ENCODE measurements at places on chromosomes 16 and 17.

DNA sequence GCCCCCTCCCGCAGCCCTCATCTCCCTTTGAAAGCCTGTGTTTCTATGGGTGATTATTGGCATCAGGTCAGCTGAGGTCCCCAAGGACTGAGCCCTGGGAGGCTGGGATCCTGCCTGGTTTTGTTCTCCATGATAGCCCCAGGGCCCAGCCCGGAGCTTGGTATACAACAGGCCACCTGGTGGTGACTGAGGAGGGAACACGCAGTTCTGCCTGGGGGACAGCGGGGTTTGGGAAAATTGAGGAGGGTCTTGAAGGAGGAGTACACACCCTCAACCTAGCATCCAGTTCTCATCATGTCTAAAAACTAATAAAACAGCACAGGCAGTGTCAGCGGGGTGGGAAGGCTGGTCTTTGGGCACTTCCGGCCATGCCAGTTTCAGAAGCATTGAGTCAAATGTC lies 335.1 kb downstream of the CPPED1 start:
- peak; percentile 57 for DNase-seq

GRCh38 chr17:69320210-69320907 lies 6.6 kb downstream of the ABCA5 start:
- DNase-seq = no peak

DNA sequence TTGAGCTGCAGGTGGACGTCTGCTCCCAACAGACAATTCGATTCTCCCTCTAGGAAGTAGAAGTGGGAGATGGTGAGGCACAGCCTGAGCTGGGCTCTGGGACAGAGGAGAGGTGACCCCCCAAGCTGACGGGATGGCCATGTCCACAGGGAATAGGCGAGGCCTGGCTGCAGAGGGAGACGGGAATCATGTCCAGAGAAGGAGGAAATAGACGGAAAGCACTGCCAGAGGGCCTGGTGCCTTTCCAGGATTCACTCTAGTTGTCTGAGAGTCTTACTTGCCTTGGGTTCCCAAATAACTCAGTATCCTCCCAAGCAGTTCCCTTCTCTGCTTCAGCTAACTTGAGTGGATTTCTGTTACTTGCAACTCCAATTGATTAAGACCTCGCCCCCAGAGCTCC lies 4.3 kb upstream of the CRISPLD2 start:
- no peak for DNase-seq

DNA sequence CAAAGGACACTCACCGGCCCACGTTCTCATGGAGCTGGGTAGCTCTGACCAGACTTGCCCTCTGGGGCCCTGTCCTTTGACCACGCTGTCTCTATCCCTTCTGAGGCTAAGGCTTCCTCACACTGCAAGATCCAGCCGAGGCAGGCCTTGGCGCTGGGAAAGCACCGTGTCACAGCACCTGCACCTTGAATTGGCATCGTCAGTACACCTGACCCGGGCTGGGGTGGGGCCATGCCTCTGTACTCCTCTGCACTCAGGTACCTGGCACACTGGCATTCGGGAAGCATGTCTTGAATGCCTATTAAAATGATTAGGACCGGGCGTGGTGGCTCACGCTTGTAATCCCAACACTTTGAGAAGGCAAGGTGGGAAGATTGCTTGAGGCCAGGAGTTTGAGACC lies 6.0 kb downstream of the TBC1D24 start:
- no peak for DNase-seq
